ENCODE measurements at places on chromosomes 11 and 22. TPM values are rescaled to one million over a fixed set of nuclear protein-coding genes. Genes with fewer than 3 reads are reported as not detected.

C11orf52 gene
- total RNA-seq: not detected

C11orf91 gene
- not detected for total RNA-seq

C11orf97 gene
- total RNA-seq: not detected

GLB1L2 gene
- 0.13 TPM for total RNA-seq

HTR3A gene
- total RNA-seq: not detected

SLC17A6 gene
- not detected for total RNA-seq

CSF2RB gene
- under 0.01 TPM for total RNA-seq
